ENCODE measurements at places on chromosomes 13 and 19. TPM values are rescaled to one million over a fixed set of nuclear protein-coding genes. Genes with fewer than 3 reads are reported as not detected.

Gene FBXO27
- 7.1 TPM for total RNA-seq

DNA sequence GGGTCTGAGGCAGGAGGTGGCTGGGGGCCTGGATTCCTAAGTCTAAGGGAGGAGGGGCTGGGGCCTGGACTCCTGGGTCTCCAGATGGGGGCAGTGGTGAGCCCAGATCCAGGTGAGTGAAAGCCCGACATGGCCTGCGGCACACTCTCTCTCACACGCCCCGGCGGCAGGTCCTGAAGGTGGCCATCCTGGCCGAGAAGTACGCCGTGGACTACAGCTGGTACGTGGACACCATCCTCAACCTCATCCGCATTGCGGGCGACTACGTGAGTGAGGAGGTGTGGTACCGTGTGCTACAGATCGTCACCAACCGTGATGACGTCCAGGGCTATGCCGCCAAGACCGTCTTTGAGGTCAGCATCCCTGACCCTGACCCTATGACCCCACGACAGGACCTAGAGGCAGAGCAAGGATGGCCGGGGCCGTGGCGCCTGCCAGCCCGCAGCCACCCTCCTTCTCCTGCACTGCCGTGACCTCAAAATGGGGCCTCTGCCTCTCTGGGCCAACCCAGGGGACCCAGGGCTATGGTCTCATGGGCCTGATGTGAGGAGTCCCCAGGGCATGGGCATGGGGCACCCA lies 13.2 kb downstream of the FUZ start:
- H3K27me3 ChIP-seq, result no peaks in the 10 kb centered on the region
- peaks cover 66% of the 10 kb centered on the region for H3K36me3 ChIP-seq

DNA sequence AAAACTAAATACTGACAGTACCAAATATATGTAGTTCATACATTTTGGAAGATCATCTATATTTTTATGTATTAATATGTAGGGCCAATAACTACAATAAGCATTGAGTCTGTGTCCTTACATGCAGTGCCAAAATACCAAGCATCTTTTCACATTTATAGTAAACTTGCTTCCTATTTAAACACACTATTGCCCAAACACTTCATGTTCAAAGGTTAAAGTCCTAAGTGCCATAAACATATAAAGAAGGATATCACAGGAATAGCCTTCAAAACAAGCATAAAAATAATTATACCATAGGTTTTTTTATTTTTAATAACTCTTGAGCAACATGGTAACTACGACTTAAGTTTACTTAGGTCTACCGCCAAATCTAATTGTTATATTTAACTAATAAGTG lies 27.1 kb downstream of the EXOSC8 start:
- no peaks in the 10 kb centered on the region for H3K27me3 ChIP-seq
- peaks cover 20% of the 10 kb centered on the region for H3K36me3 ChIP-seq
- DNase-seq, result no peak
- H3K4me1 ChIP-seq, result peaks cover 6% of the 10 kb centered on the region
- H3K4me3 ChIP-seq, result no peak overlapping the region

Gene EDNRB
- total RNA-seq, result not detected

DNA sequence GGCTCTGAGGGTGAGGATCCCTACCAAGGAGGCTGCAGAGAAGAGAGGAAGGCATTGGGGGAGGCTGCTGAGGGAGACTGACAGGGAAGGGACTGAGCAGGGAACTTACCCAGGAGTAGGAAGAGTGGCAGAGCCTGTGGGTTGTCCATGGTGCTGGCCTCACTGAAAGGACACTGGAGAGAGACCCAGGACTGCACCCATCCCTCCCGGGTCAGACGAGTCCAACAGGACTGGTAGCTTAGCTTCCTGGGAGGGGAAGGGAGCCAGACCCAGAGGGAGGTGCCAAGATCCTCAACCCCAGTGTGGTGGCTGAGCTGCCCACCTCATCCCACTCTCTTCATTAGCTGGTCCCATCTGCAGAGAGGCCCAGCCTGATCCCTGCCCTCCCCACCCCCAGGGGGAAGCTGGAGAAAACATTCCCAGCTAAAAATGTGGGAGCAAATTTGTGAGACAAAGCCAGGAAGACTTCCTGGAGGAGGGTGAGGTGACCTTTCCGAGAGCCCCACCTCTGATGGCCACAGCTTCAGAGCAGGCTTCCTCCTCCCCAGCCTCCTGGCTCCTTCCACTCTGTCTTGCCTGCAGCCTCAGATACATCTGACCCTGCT lies at the start of gene VSIG10L:
TSS of gene VSIG10L (minus strand) at position 164 of the 605 bp plus-strand sequence. CDS start at position 149, 15 bp downstream.
- H3K36me3 ChIP-seq, result peaks cover 7% of the 10 kb centered on the region
- H3K4me1 ChIP-seq, result peaks cover 16% of the 10 kb centered on the region
- H3K4me3 ChIP-seq, result no peak within 1 kb of the TSS
- DNase-seq, result peak; percentile 31
- no peak within 1 kb of the TSS for H3K27ac ChIP-seq

- no peak for DNase-seq
- no peaks in the 10 kb centered on the region for H3K36me3 ChIP-seq
- H3K27ac ChIP-seq, result no peak overlapping the region
Measured at GRCh38 chr13:26614721-26615120, 57.2 kb downstream of the WASF3 start.

- no peaks in the 10 kb centered on the region for H3K4me1 ChIP-seq
- DNase-seq, result no peak
- no peak overlapping the region for H3K27ac ChIP-seq
- no peaks in the 10 kb centered on the region for H3K36me3 ChIP-seq
- H3K4me3 ChIP-seq, result no peak overlapping the region
Measured at GRCh38 chr19:15666883-15667282, 6.0 kb upstream of the CYP4F12 start.

- H3K27ac ChIP-seq, result no peak overlapping the region
- peaks cover 67% of the 10 kb centered on the region for H3K27me3 ChIP-seq
- no peak for DNase-seq
- H3K36me3 ChIP-seq, result no peaks in the 10 kb centered on the region
- H3K4me1 ChIP-seq, result no peaks in the 10 kb centered on the region
Measured at GRCh38 chr13:25067064-25067463, 28.9 kb upstream of the PABPC3 start.

DNA sequence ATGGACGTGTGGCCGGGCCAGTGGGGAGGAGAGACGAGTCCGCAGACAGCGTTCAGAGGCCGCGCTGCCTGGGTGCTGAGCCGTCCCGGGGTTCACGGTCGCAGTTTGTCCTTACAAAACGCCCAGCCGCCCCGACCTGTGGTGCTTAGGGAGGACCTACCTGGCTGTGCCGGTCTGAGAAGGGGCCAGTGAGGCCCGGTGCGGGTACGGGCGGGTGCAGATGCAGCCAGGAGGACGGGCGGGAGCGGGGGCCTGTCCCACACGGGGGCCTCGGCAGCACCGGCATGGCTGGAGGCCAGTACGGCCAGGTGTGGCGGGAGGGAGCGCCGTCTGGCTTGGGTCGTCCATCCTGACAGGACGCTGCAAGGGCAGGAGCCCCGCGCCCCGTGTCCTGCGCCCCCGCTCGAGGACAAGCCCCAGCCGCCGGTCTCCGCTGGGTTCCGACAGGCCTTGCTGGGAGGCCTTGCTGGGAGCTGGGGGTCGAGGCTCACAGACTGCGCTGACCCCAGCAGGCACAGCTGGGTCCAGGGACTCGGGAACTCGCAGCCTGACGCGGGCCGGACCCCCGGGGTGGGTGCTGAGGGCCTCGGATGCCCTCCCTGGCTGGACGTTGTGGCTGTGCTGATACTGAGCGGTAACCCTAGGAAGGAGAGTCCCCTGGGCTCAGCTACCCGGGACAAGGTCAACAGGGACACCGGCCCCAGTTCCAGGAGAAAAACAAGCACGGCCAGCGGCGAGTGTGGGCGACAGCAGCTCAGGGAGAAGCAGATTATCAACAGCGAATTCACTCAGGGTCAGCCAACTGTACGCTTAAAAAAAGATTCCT lies 5.3 kb upstream of the PROZ start:
- H3K27me3 ChIP-seq, result no peaks in the 10 kb centered on the region
- no peak overlapping the region for H3K27ac ChIP-seq
- peak overlapping the region; percentile 60 for H3K4me3 ChIP-seq
- peak; percentile 18 for DNase-seq
- H3K36me3 ChIP-seq, result no peaks in the 10 kb centered on the region

GRCh38 chr13:106034201-106034600 lies 501.3 kb downstream of the EFNB2 start:
- H3K36me3 ChIP-seq, result no peaks in the 10 kb centered on the region
- H3K4me3 ChIP-seq, result no peak overlapping the region
- peaks cover 4% of the 10 kb centered on the region for H3K4me1 ChIP-seq
- DNase-seq, result no peak

GRCh38 chr19:13521066-13521465 lies 14.8 kb upstream of the CACNA1A start:
- H3K27ac ChIP-seq, result no peak overlapping the region
- no peaks in the 10 kb centered on the region for H3K36me3 ChIP-seq
- peak; percentile 16 for DNase-seq
- H3K4me3 ChIP-seq, result no peak overlapping the region
- H3K4me1 ChIP-seq, result no peaks in the 10 kb centered on the region
- peaks cover 63% of the 10 kb centered on the region for H3K27me3 ChIP-seq

Measured in PC-3 (cell line).